Activated CD4-positive, alpha-beta T cell treated with anti-CD3 and anti-CD28 coated beads, Interleukin-2, amount 50 U/mL, for 48 hours (primary cell): ENCODE measurements at places on chromosomes 7 and 10.
A peak's percentile ranks its signal among the peaks of the same experiment; 100 is the strongest.

DNA sequence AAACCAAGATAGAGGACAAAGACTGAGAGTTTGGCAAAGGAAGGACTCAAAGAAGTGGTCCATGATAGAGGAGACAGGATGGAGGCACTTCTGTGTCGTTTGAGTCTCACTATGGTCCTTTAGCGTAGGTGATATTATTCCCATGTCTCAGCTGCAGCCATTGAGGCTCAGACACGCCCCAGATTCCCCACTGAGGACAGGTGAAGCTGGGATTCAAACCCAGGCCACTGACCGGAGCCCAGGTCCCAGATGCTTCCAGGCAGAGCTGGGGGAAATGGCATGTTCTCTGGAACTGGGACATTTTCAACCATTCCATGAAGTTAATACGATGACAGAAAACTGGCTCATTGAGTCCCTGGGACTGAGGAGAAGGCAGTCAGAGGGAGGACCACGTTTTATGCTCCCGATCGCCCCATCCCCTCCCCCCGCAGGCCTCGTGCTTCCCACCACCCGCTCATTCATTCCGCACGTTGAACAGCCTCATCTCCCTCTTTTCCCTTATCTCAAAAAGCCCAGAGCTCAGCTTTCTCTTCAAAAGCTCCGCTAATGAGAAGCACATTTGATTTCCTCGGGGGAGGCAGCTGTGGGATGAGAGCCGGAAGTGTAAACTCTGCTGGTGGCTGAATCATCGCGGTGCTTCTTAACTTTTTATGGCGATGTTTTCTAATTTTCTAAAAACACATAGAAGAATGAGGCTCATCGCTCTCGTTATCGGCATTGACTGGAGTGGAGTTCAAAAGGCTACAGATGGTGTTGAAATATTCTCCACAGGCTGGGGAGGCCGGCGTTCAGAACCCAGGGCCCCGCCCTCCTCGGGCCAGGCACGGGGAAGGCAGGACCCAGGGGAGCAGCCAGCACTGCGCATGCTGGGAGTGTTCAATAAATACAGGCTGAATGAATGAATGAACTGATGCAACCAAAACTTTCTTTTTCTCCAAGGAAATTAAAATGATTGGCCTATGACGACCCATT is 64.0 kb downstream of the OAT start:
- peak; percentile 35 for DNase-seq

DNA sequence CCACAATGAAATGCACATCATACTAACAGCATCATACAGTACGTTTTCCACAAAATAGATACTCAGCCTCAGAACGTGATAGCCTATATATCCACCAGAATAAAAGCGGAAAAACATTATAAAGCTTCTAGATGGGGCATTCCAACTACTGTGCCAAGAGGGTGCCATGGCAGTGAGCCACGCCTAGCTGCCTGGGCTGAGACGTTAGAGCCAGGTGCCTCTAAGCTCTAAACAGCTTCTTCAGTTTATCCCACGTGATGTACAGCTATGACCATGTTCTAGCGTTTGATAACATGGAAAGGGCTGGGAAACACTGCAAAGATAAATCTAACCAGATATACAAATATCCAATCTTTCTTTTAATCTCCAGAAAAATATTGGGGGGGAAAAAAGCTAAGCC is 17.8 kb downstream of the USP6NL start:
- no peak for DNase-seq

DNA sequence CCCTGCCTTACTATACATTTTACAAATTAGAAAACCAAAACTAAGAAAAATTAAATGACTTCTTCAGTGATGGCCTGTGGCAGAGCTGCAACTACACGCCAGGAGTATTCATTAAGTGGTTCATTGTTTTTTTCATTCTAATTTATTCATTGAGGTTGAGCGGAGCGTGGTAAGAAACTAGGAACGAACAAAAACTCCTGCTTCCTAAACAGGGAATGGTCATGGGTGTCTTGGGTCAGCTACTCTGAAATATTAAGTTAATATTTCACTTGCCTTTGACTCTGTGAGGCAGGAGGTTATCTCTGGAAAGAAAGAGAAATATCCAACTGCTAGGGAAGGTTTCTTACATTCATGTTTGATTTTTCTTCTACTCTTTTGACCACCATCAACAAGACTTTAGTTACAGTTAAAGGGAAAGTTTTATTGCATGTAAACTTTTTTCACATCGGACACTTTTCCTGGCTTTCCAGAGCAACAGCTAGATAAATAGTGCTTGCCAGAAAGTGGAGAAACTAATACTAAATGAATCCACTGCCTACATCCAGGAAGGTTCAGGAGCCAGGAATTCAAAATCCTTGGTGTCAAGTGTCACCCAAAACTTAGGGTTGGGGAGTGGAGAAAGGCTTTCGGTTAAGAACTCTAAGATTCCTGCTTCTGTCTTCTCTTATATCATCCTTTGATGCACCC is 896 bp upstream of the GNG11 start:
- no peak for DNase-seq

- DNase-seq = no peak
Observed at GRCh38 chr10:31148951-31149350, 117.3 kb upstream of the ZNF438 start.

GRCh38 chr7:70542750-70543376 is 589.1 kb upstream of the GALNT17 start:
- DNase-seq = no peak

- no peak for DNase-seq
Observed at GRCh38 chr10:3689871-3690510, 95.0 kb downstream of the KLF6 start.
